Stimulated activated CD4-positive, alpha-beta T cell treated with anti-CD3 and anti-CD28 coated beads, Interleukin-12 subunit alpha, Interleukin-12 subunit beta, amount 100 ng/mL, for 24 hours (primary cell): ENCODE measurements at places on chromosomes 4 and X.

- DNase-seq, result no peak
These were observed 17.0 kb downstream of the GPAT3 start for GRCh38 chr4:83552924-83553323.

DNA sequence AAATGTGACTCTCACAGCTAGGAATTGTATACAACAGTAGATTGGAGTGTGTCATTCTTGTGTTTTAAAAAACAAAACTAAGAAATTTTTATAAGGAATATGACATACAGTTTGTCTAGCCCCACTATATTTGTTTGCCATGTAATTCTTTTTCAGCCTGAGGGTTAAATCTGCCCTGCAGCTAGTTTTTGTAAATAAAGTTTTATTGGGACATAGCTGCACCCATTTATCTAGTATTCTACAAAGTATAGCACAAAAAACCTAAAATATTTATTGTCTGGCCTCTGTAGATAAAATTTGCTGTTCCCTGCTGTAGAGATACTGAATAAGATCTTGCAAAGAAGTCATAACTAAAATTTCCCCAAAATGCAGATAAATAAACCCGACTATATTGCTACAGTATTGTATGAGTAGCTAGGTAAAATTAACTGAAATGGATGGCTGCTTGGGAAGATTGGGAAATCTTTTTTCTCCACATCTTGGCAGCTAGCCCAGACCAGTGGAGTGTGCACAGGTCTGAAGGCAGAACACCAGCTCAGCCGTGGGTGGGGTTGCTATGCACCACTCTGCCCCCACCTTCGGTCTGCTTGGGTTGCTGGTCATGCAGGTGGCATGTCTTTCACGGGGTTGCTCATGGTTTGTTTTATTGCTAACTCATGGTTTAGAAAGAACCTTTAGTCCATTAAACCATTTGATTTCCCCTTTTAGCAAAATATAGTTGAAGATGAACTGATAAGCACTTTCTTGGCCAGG is 127.9 kb downstream of the KLHL8 start:
- DNase-seq, result no peak

DNA sequence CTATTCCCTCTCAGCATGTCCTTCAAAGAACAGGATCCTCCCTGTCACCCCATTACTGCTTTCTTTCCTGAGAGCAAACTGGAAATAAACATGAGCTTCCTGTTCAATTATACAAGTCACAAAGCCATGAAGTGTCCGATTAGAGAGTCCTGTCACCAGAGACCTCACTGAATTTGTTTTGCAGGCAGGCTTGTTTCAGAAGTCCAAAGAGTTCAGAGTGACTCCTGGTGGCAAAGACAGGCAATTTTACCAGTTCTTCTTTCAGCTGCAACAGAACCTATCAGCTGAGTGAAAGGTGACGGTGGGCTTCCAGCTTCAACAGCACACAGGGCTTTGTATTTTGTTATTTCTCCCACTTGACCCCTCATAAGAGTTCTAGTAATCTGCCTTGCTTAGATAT is 6.4 kb downstream of the ELK1 start:
- DNase-seq, result no peak

DNA sequence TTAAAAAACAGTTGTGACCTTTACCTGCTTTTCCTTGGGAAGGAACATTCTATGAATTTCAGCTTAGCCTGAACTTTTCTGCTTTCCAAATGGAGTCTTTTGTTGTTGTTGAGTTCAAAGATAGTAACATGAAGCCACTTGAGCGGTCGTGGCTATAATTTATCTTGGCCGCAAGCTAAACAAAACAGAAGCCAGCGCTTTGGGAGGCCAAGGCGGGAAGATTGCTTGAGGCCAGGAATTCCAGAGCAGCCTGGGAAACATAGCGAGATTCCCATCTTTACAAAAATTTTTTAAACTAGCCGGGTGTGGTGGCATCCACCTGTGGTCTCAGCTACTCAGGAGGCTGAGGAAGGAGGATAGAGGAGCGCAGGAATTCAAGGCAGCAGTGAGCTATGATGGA is 29.9 kb downstream of the TKTL1 start:
- no peak for DNase-seq

DNA sequence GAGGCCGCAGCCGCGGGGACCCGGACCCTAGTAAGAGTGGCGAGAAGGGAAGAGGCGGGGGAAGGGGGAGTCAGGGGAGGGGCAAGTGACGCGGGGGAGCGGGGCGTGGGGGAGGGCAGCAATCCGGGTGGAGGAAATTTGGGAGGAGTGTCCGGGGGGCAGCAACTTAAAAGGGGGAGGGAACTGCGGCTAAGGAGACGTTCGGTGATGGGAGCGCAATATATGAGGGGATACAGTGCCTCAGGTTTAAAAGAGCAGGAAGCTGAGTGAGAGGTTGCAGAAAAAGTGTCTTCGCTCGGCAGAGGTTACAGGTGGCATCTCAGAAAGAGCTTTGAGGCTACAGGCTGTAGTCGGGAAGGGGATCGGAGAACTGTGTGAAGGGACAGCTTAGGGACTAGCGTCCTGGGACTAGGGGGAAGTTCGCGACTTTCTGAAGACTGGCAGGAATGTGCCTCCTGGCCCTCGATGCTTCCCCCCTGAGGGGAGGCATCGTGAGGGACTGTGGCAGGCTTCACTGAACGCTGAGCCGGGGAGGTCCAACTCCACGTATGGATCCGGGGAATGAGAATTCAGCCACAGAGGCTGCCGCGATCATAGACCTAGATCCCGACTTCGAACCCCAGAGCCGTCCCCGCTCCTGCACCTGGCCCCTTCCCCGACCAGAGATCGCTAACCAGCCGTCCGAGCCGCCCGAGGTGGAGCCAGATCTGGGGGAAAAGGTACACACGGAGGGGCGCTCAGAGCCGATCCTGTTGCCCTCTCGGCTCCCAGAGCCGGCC is 519 bp downstream of the FOXO4 start:
- DNase-seq, result no peak

- DNase-seq, result no peak
These were observed 34.8 kb downstream of the YIPF6 start for GRCh38 chrX:68533656-68534055.

GRCh38 chr4:7842384-7843279 is 97.0 kb downstream of the AFAP1 start:
- DNase-seq, result no peak

GRCh38 chrX:123308658-123309057 is 124.6 kb downstream of the GRIA3 start:
- no peak for DNase-seq

GRCh38 chr4:166499820-166500219 is 626.8 kb downstream of the TLL1 start:
- DNase-seq, result no peak

DNA sequence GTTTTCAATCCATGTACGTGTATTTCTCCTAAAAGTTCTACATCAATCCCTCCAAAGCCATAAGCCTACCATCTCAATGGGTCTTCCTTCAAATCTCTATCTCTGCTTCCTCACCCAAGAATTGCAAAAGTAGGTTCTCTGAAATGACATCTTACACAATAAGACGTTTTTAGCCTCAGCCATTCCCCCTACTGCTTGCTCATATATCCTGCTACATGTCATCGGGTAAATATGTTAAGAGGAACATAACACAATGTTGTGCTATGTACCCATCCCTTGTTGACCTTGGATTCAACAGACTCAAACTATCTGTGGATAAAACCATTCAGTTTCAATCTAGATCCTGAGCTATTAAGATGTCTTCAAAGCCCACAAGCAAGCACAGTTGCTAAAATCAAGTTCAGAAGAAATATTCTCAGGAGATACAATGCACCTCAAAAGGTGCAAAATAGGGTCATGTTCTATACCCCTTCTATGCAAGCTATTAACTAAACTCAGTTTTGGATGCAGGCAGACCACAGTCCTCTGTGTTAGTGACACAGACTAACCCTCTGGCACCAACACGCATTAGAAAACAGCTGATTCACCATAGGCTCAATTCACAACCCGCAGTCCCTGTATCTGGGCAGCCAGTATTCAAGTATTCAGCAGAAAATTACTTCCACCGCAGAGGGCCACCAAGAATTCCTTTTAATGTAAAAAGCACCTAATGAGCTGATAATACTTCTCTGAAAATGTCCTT is 56.8 kb downstream of the CD99L2 start:
- DNase-seq, result no peak

DNA sequence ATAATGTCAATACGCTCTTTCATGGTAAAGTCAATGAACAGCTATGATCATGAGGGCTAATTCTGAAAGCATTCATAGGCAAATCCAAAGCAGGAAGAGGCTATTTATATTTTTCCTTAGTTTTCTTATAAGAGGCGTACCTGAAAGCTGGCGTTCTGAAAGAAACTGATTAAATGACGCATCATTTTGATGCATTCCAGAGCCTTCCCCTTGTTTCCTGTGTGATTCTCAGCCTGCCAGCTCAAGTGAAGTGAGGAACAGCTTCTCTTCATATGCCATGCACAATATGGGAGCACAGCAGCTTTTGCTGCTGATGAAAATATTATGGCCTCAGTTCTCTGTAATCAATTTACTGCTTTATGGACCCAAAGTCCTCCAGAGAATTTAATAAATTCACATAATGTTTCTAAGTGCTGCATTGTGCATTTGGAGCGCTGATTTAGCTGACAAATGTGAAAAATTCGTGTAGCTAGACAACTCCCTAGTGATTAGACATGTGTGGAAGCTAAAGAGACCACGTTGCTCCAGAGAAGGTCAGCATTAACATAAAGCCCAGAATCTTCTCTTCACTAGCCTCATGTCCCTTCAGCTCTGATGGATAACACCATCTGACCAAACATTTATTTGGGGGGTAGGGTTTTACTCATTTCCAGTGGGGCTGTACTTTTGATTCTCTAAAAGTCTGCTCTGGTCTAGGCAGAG is 110.8 kb downstream of the GPAT3 start:
- no peak for DNase-seq

- DNase-seq, result no peak
These were observed 1.1 kb upstream of the NSG1 start for GRCh38 chr4:4385729-4386295.

- no peak for DNase-seq
These were observed 111.4 kb downstream of the TMEM164 start for GRCh38 chrX:110114260-110114776.

- no peak for DNase-seq
These were observed 10.4 kb downstream of the RELL1 start for GRCh38 chr4:37675587-37676290.
